ENCODE measurements at places on chromosomes 13 and 19.

DNA sequence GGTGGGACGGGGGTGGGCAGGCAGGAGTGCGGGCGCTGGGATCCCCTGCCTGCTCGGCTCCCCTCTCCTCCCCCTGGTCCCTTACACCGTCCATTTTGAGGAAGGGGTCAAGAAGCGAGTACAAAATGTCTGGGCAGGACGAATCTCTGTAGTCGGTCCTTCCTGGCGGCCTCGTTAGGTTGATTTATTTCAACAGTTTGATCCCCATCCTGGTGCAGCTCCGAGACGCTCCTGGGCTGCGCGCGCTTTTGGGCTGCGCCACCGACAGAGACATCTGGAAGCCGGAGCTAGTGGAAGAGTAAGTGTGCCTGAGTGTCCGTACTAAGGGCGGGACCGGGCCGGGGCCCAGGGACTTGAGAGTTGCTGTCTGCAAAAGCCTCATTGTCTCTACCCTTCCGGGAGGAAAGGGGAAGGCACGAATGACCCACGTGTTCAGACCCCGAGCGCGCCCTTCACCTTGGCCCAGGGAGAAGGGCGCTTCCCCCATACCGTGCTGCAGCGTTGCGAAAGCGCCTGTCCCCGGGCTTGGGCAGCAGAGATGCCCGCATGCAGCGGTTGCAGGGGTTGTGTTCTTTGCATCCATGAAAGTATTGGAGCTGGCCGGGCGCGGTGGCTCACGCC is 1.8 kb downstream of the ZNF114 start:
- peak; percentile 88 for DNase-seq

GRCh38 chr13:73278186-73278585 is 219.4 kb downstream of the KLF5 start:
- no peak for DNase-seq

- DNase-seq = peak; percentile 67
Measured at GRCh38 chr13:36673838-36674326, at the start of gene SERTM1. Gene SERTM1 (plus strand): TSS chr13:36674020. CDS start chr13:36695079, 21,059 bp downstream.

GRCh38 chr13:73201626-73202025 is 142.8 kb downstream of the KLF5 start:
- no peak for DNase-seq

DNA sequence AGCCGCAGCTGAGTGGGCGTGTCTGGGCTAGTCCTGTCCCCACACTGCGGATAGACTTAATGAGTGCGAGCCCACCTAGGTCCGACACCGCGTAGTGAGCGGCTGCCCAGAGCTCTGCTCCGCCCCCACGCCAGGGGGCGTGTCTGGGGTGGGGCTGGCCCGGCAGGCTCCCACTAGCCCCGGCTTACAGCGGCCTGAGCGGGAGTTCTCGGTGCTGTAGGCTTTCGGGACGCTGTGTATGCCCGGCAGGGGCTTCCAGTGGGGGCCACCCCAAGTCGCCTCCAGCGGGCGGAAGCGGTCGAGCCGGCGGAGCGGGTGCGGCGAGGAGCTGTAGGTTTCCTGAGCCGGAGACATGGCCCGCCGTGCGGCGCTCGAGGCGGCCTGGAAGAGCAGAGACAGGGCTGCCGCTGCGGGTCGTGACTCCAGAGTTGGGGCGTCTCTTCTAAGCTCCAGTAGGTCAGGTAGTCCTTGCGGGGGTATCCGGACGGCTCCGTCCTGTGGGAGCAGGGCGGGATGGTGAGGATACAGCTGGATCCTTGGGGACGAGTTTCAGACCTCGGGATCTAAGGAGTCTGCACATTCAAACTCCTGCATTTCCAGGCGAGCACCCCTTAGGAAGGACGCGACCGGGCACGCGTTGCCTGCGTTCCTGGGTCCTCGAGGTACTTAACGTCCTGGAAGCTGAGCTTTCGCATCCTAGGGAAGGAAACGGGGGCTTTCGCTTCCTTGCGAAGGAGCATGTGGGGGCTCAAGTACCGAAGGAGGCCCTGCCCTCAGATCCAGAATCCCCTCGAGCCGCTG is 1.2 kb downstream of the CGB7 start:
- peak; percentile 87 for DNase-seq

DNA sequence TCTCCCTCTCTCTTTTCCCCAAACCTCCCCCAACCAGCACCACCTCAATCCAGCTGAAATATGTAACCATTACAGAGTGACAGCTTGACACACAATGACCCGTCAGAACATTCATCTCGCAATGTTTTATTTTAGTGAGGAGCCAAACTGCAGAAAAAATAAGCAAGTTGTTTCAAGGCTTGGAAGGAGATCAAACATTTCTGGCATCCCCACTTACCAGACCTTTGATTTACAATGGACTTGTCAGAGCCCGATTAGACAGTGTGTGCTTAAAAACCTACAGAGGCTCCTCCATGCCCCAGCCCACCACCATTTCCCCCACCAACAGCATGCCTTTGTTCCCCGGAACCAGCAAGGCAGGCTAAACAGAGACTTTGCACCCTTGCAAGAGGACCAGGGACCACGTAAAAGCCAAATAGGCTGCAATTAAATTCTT is 382.8 kb upstream of the ZNF507 start:
- DNase-seq = no peak

- DNase-seq = peak; percentile 21
Measured at GRCh38 chr19:17379221-17379631, 2.1 kb upstream of the PLVAP start.

- no peak for DNase-seq
Measured at GRCh38 chr13:20395061-20395916, 130.4 kb downstream of the CRYL1 start.

DNA sequence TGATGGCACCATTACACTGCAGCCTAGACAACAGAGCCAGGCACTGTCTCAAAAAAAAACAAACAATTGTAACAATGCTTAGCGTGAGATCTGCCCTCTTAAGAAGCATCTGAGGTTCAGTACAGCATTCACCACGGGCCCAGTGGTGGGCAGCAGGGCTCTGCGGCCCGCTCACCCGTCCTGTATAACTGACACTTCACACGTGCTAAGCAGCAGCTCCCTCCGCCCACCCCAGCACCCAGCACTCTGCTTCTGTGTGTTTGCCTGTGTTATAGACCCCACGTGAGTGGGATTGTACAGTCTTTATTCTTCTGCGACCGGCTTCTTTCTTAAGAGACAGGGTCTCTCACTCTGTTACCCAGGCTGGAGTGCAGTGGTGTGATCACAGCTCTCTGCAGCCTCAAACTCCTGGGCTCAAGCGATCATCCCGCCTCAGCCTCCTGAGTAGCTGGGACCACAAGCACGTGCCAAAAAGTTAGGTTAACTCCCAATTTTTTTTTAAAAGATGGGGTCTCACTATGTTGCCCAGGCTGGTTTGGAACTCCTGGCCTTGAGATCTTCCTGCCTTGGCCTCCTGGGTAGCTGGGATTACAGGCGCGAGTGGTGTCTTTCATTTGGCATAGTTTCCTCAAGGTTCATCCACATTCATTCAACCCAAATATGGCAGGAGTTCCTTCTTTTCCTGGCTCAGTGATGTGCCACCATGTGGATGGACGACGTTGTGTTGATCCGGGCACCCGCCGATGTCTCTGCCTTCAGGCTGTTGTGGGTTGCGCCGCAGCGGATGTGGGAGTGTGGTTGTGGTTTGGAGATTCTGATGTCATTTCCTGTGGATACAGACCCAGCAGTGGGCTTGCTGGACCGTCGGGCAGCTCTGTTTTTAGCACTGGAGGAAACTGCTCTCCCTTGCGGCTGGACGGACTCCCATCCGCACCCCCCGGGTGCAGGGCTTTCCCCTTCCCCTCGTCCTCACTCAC is 170.0 kb downstream of the KDM4B start:
- no peak for DNase-seq

DNA sequence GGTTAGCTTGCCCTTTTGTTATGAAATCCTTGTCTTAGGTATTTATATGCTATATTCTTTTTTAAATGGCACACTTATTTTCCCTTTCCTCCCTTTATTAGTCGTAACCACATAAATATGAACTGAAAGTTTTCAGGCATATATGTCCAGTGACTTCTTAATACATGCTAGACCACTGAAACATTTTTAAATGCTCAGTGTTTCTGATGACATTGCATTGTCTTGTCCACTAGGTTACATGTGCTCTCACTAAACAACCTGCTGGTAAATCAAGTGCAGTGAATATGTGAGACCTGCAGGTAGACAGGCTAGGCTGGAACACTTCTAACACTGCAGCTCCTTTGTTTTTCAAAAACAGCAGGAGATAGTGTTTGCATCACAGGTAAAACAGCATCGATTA is 332.6 kb upstream of the DACH1 start:
- no peak for DNase-seq

- DNase-seq = no peak
Measured at GRCh38 chr19:17504030-17504429, 7.4 kb upstream of the PGLS start.

DNA sequence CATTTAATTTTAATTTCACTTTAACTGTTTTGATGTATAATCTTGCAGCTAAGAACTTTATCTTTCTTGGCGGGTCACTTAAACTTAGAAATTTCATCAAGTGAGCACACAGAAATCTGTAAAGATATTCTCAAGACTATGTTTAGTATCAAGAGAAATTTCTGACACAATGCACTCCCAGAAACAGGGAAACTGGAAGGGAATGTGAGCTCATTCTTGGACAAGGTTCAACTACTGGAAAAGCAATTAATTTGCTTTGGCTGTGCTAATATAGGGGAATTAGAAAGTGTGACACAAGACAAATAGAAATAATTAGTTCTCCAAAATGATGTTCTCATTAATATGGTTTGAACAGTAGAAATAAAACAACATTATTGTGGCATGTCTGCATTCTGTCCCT is 402.3 kb downstream of the DACH1 start:
- DNase-seq = no peak

DNA sequence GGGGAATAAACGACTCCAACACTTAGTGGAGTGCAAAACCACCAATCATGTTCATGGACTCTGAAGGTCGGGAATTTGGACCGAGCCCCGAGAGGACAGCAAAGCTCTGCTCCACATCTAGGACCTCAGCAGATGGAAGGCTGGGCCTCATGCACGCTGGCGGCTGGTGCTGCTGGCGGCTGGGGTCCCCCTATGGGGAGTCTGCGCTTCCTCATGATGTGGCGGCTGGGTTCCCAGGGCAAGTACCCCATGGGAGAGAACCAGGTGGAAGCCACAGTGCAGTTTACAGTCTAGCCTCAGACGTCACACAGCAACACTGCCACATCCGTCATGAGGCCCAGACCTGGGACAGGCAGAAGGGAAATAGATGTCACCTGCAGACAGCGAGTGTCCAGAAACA is 13.2 kb downstream of the PEPD start:
- DNase-seq = no peak

DNA sequence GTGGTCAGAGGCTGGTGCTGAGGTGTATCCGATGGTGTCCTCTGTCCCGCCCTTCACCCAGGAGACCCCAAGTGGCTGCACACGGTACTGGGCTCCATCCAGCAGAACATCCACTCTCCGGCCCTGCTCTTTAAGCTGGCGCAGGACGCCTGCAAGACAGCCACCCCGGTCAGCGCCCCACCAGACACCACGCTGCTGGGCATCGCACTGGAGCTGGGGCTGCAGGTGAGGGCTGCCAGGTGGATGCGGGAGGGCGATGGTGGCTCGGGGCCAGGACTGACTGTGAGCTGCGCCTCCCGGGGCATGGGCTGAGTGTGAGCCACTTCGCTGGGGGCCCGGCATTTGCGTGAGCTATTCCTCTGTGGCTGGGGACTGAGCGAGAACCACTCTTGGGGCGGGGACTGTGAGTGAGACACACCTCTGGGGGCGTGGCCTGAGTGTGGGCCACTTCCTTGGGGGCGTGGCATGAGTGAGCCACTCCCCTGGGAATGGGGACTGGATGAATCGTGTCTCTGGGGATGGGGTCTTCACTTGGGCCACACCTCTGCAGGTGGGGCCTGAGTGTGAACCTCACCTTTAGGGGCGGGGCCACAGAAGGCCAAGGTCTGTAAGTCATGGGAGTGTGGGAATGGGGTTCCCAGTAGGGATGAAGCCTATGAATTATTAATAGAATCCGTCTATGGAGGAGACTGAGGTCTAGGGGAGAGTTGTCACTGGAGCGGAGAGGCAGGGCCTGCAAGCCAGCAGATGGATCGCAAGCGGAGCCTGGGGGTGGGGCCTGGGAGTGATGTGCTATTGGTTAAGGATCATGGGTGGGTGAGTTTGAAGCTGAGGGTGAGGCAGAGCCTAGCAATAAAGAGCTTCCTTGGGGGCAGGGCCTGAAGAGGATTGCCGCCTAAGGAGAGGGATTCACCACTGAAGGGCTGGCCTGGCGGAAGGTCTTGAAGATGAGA is 30.5 kb downstream of the ZSWIM4 start:
- DNase-seq = no peak

DNA sequence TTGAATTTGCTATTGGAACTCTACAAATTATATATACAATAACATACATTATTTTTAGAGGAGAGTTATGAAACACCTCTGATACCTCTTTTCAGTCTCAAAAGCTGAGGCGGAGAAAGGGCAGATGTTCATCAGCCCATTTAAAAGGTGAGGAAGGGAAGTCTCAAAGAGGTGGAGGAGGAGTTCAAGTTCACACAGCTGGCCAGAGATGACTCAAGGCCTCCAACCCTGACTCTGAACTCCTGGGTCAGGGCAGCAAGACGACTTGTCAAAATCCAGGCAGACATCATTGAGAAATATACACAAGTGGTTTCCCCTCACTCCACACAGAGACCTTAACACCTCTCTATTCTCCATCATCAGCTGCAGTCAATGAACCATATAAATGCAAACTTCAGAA is 2.1 kb downstream of the SIAH3 start:
- no peak for DNase-seq

GRCh38 chr19:17448131-17448967 is at the start of gene TMEM221:
Gene TMEM221 (minus strand): TSS chr19:17448668. CDS start chr19:17448462, 206 bp downstream.
- DNase-seq = peak; percentile 33

- no peak for DNase-seq
Measured at GRCh38 chr19:13127811-13128575, 9.9 kb downstream of the NACC1 start.

DNA sequence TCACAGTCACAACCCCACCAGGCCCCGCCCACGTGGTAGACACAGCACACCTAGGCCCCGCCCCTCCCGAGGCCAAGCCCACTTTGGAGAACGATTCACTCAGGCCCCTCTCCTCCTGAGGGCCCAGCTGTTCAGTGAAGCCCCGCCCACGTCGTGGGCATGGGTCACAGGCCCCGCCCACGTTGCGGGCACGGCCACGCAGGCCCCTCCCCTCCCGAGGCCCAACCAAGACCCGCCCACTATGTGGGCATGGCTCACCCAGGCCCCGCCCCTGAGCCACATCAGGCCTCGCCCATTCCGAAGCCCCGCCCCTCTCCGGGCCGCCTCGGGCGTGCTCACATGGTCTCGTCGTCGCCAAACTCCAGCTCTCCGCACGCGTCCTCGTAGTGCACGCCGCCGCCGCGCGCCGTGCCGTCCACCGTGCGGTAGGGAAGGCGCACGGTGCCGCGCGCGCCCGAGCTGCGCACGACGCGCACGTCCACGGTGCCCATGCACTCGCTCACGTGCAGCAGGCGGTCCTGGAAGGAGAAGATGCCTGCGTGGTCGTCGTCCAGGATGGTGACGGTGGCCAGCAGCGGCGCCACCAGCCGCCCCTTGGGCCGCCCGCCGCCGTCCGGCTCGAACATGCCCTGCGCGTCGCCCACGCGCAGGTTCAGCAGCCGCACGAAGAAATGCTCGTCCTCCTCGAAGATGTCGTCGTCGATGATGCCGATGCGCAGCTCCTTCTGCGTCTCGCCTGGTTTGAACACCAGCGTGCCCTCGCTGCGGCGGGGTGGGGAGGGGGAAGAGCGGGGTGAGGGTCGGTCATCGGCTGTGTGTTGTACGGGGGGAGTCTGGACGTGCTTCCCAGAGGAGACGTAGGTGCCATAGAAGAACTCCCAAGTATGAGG is 24.0 kb downstream of the SLC8A2 start:
- peak; percentile 24 for DNase-seq
